ENCODE measurements at places on chromosomes 16 and 17. TPM values are rescaled to one million over a fixed set of nuclear protein-coding genes. Genes with fewer than 3 reads are reported as not detected.

The TBC1D28 gene
- total RNA-seq = not detected

DNA sequence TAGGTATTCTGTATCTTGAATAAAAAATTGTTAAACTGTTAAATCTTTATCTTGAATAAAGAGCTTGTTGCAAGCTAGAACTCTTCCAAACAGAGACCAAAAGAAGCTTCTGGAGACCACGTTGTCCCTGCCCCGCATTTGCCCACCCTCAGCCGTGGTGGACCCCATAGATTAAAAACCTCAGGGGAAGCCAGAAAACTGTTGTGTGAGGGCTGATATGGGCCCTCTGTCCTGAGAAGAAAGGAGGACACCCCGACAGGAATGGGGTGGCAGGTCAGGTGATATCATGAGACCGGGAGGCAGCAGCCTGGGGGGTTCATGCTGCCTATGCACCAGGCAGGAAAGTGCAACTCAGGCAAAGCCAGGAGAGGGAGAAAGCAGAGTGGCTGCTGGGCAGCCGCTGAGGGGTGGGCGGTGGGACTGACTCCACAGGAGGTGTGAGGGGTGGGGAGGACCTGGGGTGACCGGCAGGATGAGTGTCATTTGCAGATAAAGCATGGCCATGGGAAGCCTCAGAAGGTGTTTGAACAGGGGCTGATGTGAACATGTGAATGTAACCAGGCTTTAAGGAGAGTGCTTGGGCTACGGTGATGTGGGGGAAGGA is 147.8 kb downstream of the IRF8 start:
- peak; percentile 63 for DNase-seq

GRCh38 chr16:23104032-23104955 is 45.0 kb downstream of the USP31 start:
- DNase-seq = no peak

The CALB2 gene
- 0.62 TPM for total RNA-seq

The EME1 gene
- total RNA-seq = 0.62 TPM

DNA sequence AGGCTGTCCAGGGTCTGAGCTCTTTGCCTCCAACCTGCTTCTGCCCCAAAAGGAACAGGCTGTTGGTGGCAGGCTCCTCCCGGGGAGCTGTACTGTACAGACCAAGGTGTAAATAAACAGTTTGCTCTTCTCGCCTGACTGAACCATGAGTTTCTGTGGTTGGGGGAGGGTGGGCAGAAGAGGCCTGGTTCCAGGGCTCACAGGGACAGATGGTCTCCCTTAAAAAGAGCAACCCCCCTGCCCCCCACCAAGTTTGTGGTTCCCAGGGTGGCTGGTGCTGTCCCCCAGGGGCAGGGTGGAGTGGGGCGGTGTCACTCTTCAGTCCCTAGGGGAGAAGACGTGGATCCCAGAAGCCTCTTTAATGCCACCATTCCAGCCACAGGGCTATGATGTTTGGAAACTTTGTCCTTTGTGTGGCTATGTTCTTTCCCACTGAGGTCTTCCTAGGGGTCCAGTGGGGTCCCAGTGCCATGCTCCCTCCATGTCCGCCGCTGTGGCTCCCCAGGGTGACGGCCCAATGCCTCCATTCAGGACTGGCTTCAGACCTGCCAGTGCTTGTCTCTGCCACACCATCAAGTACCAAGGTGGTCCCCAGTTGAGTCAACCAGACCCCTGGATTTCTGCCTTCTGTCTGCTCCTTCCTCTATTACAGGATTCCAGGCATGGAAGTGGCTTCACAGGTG is 146.7 kb downstream of the RAB11FIP4 start:
- no peak for DNase-seq

DNA sequence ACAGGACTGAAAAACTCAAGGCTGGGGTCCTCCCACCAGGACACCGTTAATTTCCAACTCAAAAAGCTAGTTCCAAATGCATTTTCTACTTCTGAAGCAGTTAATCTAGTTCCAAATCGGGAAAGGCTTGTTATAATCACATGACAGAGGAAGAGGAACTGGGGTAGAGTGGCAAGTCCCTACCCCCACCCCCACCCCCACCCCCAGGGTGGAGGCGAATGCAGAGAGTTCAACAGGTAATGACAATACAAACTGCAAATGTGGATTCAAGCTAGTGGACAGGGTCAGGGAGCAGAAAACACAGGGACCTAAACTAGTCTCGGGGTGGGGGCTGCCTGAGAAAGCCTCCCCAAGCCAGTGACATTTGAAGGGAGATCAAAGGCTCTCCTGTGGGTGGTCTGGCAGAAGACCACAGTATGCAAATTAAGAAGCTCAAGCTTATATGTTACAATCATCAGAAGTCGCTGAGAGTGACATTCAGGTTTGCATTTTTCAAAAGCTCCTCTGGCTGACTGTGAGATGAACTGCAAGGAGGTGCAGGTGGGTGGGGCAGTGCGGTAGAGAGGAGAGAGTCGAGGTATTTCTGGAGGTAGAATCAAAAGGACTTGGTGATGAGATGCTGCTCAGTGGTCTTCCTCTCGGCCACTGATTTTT is 56.4 kb upstream of the SLC25A19 start:
- no peak for DNase-seq

GRCh38 chr16:28537964-28538732 is 626 bp downstream of the NUPR1 start:
- no peak for DNase-seq

The HEATR9 gene
- total RNA-seq = not detected

GRCh38 chr16:1772362-1772907 is at the start of gene EME2:
EME2 (plus strand) TSS chr16:1772810; CDS start chr16:1773228, 418 bp downstream.
- DNase-seq = no peak

The C16orf46 gene
- total RNA-seq = not detected

DNA sequence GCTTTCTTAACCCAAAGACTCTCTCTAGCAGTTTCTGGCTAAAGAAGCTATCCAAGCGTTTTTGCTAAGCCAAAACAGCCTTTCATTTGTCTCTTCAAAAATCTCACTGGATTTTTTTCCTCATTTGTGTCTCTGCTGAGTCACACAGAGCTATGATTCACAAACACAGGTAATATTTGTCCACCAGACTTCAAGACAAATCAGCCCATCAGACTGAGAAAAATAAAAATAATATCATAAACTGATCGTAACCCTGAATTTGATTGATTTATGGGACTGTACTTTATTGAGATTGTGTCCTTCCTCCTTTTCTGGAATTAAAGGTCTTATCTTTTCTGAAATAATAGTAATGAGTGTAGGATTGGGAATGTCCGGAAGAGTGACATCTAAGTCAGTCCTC is 25.8 kb downstream of the TRIM16 start:
- DNase-seq = no peak

The TEPSIN gene
- 17.4 TPM for total RNA-seq

The CTRB1 gene
- not detected for total RNA-seq

GRCh38 chr17:20103454-20104446 is 94.6 kb downstream of the SPECC1 start:
- DNase-seq = no peak

The KCTD19 gene
- not detected for total RNA-seq

DNA sequence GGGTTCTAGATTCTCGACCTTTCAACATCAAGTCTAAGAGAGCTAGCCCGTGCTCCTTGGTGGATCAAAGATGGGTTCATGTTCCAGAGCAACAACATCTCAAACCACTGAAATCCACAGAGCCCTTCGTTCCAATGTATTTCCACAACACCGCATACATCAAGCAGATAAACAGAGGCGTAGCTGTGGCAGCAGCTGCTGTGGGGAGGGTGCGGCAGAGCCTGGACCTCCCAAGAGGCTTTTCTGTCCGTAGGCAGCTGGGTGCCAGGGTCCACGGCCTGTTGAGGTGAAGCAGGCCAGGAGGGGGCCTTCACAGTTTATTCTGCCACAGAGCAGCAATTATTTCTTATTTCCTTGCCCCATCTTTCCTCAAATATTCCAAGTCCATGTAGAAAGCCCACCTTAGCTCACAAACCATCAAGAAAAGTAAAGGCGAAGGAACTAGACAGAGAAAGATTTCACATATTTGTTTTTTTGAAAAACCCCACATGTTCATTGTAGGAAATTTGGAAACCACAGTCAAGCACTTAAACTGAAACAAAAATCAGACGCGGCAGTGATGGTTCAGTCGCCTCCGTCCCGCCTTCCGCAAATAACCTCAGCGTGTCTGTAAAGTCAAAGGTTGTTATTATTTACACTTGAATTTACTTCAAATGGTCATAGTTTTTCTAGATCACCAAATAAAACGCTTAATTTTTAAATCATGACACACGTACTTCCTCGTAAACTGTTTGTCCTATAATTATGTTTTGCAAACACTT is 144.6 kb upstream of the FOXF1 start:
- no peak for DNase-seq

DNA sequence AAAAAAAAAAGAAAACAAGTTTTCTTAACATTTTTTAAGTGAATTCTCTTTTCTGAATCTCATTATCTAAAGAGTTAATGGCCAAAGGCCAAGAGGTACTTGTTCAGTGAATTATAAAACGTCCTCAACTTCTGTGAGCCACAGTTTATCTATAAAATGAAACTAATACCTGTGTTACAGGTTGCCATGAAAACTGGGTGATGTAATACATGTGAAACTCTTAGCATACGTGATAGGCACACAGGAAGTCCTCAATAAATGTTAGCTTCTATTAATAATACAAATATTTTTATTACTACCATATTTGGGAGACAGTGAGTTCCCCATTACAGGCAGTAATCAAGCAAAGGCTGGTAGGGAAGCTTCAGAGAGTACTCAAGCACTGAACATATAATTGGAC is 13.5 kb upstream of the INPP5K start:
- no peak for DNase-seq

DNA sequence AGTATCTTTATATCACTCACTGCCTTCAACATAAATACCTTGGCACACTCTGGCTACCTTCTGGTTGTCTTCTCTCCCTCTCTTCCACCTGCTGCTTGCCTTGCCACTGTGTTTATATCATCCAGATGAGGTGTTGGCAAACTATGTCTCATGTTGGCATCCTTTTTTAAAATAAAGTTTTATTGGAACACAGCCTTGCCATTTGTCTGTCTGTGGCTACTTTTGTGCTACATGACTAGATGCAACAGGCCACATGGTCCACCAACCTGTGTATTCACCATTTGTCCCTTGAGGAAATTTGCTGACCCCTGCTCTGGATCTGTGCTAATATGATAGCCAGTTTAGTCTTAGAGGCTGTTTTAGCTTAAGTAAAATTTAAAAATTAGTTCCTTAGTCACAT is 36.8 kb downstream of the NSRP1 start:
- no peak for DNase-seq

The ABCA10 gene
- total RNA-seq = 17.2 TPM

Data from posterior vena cava (tissue), 2 donors.